ENCODE measurements at places on chromosomes 6 and 20.

- DNase-seq = no peak
Measured at GRCh38 chr6:53604623-53605190, 59.8 kb upstream of the GCLC start.

DNA sequence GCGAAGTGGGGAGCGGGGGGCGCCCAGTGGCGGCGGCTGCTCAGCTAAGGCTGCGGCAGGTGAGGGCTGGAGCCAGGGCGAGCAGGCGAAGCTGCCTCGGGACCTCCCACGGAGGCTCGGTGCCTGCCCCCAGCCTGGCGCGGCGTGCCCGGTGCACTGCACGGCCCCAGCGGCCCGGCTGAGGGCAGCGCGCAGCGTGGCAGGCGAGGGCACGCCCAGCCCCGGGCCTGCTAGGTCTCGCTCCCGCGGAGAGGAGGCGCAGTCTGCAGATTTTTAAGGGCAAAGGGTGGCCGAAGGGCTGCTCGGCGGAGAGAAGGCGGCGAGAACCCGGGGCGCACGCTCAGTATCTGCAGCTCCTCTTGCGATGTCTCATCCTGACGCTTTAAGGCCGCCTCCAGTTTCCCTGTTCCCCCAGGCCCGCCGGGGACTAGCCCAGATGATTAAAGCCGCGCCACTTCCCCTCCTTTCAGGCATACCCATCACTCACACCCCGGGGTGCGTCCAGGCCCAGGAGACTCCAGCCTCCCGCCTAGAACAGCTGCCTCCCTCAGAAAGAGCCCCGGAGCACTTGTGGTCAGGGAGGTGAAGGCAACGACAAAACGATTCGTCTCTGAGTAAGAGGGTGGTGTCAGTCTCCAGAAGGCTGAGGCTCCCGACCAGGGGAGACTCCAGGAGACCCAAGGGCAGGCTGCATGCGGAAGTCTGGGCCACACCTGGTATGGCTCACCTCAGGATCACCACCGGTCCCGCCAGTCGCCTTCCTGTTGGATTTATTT is at the start of gene FERMT1:
Gene FERMT1 (minus strand): TSS at position 158 of the 776 bp plus-strand sequence. CDS start 3,476 bp downstream, outside the sequence.
- DNase-seq = no peak

GRCh38 chr6:22601984-22602383 is 32.6 kb downstream of the HDGFL1 start:
- DNase-seq = no peak

- DNase-seq = no peak
Measured at GRCh38 chr6:103268335-103268734, 1591.4 kb downstream of the HACE1 start.

- DNase-seq = no peak
Measured at GRCh38 chr20:17868151-17868550, 100.4 kb downstream of the SNX5 start.

GRCh38 chr6:36094753-36095496 is 35.4 kb upstream of the MAPK13 start:
- DNase-seq = peak; percentile 41
